GM12891 (cell line): ENCODE measurements at places on chromosomes 4 and X.

- DNase-seq, result no peak
These were observed 213.1 kb downstream of the UGT8 start for GRCh38 chr4:114811564-114812301.

GRCh38 chrX:130680164-130681035, 222.6 kb downstream of the ENOX2 start:
- DNase-seq, result no peak

- no peak for DNase-seq
These were observed 883 bp upstream of the KLHL4 start for GRCh38 chrX:87516717-87517121.

DNA sequence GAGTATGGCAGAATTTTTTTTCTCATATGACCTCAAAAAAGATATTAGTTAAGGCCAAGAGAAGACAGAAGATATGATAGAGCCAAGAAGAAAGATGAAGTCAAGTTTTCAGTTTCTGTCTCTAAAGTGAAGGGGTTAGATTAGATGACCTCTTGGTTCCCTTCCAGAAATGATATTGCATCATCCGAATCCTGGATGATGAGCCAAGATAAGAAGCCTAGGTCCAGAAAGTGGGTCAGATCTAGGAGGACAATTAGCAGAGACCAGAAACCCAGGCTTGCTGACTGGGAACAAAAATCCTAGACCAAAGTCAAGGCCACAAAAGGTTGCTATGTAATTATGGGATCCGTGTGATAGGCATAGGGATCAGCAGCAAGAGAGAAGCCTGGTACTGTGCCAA, 20.2 kb downstream of the SATL1 start:
- no peak for DNase-seq

DNA sequence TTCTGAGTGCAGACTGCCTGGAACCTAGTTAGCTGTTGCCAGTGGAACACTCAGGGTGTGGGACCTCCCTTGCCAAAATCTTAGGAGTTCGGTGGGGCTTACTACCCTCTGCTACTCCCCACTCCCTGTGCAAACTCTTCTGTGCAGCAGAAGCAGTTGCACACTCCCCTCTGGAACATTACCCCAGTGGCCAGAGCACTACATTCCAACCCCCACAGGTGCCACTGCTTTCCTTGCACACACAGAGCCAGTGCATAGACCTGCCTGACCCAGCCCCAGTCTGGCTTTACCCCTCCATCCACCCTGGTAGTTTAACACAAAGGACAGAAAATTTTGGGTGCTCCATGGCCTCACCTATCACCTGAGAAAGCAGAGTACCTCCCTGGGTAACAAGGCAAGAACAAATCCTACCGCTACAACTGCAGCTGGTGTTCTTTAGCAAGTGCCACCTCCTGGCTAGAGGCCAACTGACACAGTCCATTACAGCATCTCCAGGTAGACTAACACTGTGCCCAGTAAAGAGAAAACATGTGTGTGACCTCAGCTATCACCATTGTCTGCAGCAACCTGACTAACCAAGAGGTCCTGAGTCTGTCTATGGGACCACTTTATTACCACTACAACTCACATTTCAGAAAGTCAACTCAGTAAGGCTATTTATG, 11.5 kb upstream of the RASSF6 start:
- DNase-seq, result no peak
